ENCODE measurements at places on chromosomes 6 and 20.

DNA sequence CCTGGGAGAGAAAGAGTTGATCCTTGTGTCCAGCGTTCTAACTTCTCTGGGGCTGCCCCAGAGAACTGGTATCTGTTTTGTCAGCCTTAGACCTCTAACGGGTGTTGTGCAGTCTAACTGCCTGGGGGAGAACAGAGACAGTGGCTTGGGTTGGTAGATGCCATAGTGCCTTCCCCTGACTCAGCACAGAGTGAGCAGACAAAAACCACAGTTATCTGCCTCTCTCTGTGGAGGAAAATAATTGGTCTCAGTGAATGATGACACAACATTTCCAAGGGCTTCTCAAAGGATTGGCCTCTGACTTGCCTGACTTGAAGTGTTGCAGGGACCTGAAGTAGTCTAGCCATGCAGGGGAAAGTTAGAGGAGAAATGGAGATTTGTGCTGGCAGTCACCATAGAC lies 226.2 kb upstream of the MAN1A1 start:
- no peak for DNase-seq

DNA sequence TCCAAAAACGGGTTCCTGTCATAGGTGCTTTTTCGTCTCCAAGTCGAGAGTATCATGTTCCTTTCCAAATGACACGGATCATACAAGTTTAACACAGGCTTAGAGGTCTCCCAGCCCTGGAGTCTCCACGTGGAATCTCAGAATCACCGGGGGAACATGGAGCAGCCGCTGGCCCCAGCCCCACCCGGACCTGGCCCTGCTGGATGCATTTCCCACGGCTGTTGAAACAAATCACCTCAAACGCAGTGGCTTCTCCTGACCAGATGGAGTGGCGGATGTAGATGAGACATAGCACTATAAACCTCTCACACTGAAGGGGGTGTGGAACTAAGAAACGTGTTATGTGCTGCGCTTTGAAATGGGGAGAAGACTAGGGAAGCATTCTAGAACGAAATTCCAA lies 70.0 kb upstream of the FRMD1 start:
- no peak for DNase-seq

DNA sequence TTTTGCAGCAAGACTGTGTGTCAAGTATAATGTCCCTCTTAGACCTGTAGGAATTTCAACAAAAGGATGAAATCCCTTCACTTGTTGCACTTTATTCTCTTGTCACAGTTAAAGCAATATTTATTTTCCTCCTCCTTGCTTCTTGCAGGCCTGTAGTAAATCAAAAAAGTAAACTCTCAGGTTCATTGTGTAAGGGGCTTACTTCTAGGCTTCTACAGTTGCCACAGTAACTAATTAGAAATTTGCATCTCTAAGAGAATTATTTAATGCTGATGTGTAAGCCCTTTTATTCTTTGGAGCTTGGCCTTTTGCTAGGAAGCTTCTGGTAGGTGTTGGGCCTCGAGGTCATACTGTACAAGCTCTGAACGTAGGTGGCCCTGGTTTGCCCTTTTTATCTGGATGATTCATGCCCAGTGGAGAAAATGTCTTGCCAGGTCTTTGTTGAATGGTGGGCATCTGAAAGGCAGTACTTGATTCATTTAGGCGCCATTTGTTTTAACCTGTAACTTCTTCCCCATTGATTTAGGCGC lies 47.4 kb upstream of the OLIG3 start:
- DNase-seq: no peak

DNA sequence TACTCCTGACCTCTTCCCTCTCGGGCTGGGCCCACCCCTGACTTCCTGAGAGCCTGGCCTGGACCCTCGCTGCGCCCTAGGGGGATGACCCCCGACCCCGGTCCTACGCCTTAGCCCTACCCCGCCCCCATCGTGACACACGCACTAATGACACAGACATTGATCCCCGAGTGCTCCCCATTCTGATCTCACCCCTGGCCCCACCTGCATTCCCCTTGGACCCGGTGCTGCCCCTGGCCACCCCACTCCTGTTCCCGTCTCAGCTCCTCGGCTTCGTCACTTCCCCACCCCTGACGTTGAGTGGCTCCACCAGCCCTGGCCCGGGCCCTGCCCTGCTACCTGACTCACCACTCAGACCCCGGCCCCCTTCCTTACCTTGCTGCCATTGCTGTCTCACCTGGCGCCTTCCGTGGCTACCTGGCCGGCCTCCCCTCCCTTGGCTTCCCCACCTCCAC lies 12.1 kb downstream of the RBCK1 start:
- DNase-seq: no peak

GRCh38 chr6:106334646-106335448 lies 9.3 kb upstream of the ATG5 start:
- no peak for DNase-seq

DNA sequence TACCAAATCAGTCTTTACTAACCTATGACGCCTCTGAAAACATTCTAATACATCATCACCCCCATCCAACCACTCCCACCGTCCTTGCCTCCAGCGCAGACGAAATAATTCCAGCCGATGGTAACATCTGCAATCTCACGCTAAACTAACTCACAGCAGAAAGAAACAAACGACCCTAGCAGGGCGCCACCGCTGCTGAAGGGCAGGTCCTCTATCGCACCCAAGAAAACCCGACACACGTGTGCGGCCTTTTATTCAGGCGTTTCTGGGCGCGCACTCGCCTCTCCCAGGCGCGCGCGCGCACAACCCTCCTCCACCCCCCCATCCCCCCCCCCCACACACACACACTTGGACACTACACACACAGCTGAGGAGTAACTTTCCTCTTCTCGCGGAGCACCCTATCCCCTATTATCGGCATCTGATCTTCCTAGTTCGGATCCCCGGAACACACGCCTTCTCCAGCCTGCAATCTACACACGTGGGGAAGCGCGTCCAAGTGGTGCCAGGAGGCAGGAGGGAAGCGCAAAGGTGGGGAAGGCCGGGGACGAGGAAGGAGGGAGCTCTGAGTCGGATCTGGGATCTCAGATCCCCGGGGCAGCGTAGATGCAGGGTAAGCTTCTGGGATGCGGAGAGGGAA lies 1.4 kb downstream of the GFOD1 start:
- peak; percentile 33 for DNase-seq

- no peak for DNase-seq
Measured at GRCh38 chr20:59576216-59576953, 28.0 kb upstream of the PHACTR3 start.

- no peak for DNase-seq
Measured at GRCh38 chr6:13536796-13537526, 37.4 kb upstream of the SIRT5 start.

- DNase-seq: no peak
Measured at GRCh38 chr6:12844284-12845223, 128.0 kb downstream of the PHACTR1 start.

- no peak for DNase-seq
Measured at GRCh38 chr6:130796313-130796905, 30.8 kb upstream of the SMLR1 start.

- no peak for DNase-seq
Measured at GRCh38 chr6:47922391-47922790, 140.6 kb downstream of the OPN5 start.
